HT1080 (cell line): ENCODE measurements at places on chromosomes 7 and 10. TPM values are rescaled to one million over a fixed set of nuclear protein-coding genes. Genes with fewer than 3 reads are reported as not detected.

The IGF2BP3 gene
- total RNA-seq, result 39.5 and 44.1 TPM in 2 replicates

The PRKCQ gene
- 0.16 and 0.33 TPM in 2 replicates for total RNA-seq

The OR13A1 gene
- total RNA-seq, result not detected in 2 replicates

The TES gene
- total RNA-seq, result 48.8 and 54.8 TPM in 2 replicates

The NEUROD6 gene
- total RNA-seq, result not detected in 2 replicates

The VWC2 gene
- under 0.01 TPM in 1 of 2 replicates, not detected in the other for total RNA-seq

The FZD1 gene
- 6.2 and 8.5 TPM in 2 replicates for total RNA-seq
